ENCODE measurements at places on chromosomes 6 and 20. TPM values are rescaled to one million over a fixed set of nuclear protein-coding genes. Genes with fewer than 3 reads are reported as not detected.

Gene RTF2
- 112 TPM for total RNA-seq

GRCh38 chr6:100554228-100554627 lies 89.5 kb upstream of the SIM1 start:
- no peak overlapping the region for H3K4me3 ChIP-seq
- H3K36me3 ChIP-seq = peaks cover 6% of the 10 kb centered on the region
- DNase-seq = no peak
- no peaks in the 10 kb centered on the region for H3K27me3 ChIP-seq
- no peak overlapping the region for H3K27ac ChIP-seq
- no peaks in the 10 kb centered on the region for H3K4me1 ChIP-seq

DNA sequence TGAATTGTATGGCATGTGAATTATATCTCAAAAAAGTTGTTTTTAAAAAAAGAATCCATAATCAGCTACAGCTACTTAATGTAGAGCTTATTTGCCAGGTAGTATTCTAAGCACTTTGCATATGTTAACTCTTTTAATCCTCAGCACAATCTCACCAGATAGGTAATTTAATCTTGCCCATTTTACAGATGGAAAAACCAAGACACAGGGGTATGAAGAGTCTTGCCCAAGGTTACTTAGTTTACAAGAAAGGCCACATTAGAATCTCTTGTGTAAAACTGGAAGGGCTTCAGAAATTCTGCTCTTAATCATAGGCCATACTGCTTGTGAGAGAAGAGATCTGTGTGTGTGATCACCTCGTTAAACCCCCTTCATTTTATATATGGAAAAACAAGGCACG lies 13.4 kb upstream of the RNF182 start:
- H3K4me3 ChIP-seq = no peak overlapping the region
- no peaks in the 10 kb centered on the region for H3K4me1 ChIP-seq

- no peak for DNase-seq
- H3K36me3 ChIP-seq = no peaks in the 10 kb centered on the region
- H3K27ac ChIP-seq = no peak overlapping the region
Measured at GRCh38 chr6:8383584-8383983, 51.8 kb downstream of the SLC35B3 start.

DNA sequence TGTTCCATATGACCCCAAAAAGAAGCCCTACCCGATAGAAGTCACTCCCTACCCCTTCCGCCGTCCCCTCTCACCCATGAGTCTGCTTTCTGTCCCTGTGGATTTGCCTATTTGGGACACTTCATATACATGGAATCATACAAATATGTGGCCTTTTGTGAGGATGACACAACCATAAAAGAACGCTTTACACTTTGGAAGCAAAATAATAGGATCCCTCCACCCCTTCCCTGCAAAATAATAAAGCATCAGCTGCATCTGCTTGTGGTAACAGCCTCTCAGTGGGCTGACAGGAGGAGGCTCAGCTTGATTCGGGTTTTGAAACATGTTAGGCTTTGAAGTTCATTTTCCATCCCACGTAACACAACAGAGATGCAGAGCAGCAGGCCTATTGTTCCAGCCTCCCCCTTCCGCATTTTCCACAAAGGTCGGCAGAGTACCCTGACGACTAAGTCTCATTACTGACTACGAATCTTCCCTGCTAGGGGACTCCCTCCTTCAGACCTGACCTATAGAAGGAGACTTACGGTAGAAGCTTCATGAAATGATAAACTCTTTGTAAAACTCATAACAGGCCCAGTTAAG lies 99.1 kb downstream of the ALDH8A1 start:
- H3K27me3 ChIP-seq = peaks cover 21% of the 10 kb centered on the region
- no peaks in the 10 kb centered on the region for H3K4me1 ChIP-seq
- no peak overlapping the region for H3K4me3 ChIP-seq

DNA sequence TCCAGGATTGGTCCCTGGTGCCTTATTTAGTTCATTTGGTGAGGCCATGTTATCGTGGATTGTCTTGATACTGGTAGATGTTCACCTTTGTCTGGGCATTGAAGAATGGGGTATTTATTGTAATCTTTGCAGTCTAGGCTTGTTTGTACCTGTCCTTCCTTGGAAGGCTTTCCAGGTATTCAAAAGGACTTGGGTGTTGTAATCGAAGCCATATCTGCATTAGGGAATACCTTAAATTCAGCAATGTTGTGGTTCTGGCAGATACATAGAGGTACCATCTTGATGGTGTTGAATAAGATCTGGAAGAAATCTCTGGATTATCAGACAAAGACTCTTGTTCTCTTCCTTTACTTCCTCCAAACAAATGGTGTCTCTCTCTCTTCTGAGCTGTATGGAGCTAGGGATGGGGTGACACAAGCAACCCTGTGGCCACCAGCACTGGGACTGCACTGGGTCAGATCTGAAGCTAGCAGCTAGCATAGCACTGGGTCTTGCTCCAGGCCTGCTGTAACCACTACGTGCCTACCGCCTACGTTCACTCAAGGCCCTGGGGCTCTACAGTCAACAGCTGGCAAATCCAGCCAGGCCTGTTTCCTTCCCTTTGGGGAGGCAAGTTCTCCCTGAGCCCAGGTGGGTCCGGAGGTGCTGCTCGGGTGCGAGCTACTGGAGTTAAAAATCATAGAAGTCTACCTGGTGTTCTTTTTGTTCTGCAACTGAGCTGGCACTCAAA lies 261.1 kb upstream of the CITED2 start:
- H3K4me3 ChIP-seq = no peak overlapping the region
- DNase-seq = no peak
- H3K27ac ChIP-seq = no peak overlapping the region
- no peaks in the 10 kb centered on the region for H3K36me3 ChIP-seq
- H3K4me1 ChIP-seq = peaks cover 8% of the 10 kb centered on the region
- H3K27me3 ChIP-seq = no peaks in the 10 kb centered on the region

DNA sequence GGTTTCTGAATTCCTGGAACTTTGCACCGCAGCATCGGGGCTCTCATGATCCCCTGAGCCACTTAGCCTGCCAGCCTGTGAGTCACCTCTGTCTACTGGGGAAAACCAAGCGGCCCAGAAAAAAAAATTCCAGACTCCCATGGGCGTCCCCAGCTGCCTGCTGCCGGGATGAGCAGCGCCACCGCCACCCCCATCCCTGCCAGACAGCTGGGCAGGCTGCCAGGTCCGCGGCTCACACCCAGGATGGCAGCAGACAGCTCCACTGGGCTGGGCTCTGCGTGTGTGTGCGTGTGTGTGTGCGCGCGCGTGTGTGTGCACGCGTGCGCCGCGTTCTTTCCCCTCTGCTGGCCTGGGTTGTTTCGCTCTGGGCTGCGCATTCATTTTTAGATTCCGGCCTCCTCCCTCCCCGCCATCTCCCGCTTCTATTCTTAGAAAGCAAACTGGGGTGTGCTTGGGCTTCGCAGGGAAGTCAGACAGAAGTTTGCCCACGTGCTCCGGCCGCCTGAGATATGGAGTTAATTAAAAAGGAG lies 38.9 kb upstream of the PMEPA1 start:
- peaks cover 13% of the 10 kb centered on the region for H3K4me1 ChIP-seq
- no peak overlapping the region for H3K27ac ChIP-seq
- DNase-seq = peak; percentile 60
- H3K4me3 ChIP-seq = peak overlapping the region; percentile 24
- H3K36me3 ChIP-seq = no peaks in the 10 kb centered on the region
- peaks cover 41% of the 10 kb centered on the region for H3K27me3 ChIP-seq

DNA sequence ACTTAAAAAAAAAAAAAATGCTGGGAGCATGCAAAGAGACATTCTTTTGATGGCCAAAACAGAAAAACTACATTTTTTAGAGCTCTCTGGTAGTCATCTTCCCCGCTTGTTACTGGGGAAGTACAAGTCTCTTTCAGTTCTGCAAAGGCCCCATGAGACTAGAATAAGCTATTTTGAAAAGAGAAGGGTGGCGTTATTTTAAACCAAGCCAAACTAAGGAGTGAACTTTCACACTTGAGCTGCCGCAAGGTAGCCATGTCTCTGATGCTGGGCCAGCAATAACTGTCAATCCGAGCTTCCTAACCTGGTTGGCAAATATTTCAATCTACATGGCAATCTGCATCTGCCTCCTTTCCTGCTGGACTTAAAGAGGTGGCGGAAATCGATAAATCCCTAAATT lies 96.7 kb downstream of the L3MBTL3 start:
- peaks cover 37% of the 10 kb centered on the region for H3K36me3 ChIP-seq
- no peak overlapping the region for H3K27ac ChIP-seq
- H3K4me3 ChIP-seq = no peak overlapping the region
- peaks cover 2% of the 10 kb centered on the region for H3K4me1 ChIP-seq

DNA sequence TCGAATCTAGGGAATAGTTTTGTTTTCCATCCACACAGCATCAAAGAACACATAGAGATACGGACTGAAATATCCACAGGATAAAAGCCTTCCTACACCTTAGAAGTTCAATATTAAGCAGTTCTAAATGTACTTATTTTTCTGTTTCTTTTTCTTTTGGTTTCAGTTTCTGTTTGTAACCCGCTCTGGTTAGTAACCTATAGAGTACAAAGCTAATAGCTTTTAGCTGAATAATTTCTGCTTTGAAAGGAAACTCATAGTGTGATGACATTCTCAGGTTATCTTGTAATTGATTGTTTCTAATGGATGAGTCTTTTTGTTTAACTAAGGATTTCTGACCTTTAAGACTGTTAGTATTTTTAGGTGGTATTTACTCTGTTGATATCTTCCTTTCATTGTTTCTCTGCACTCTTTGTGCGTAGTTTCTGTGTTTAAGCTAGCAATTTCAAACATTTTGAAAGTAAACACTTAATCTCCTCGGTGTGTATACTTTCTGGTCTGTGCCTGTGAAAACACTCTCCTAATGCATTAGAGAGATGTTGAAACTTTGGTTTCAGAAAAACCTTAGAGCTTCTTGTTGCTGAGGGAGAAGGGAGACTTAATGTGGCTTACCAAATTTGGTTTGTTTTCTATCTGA lies 385.5 kb downstream of the HDGFL1 start:
- no peaks in the 10 kb centered on the region for H3K36me3 ChIP-seq
- H3K27me3 ChIP-seq = no peaks in the 10 kb centered on the region
- peaks cover 20% of the 10 kb centered on the region for H3K4me1 ChIP-seq
- peak overlapping the region; percentile 66 for H3K4me3 ChIP-seq
- no peak for DNase-seq

GRCh38 chr20:3209257-3209945 lies at the start of gene ITPA:
Gene ITPA (plus strand): TSS chr20:3209498. CDS start chr20:3209552, 54 bp downstream.
- peak within 1 kb of the TSS; percentile 90 for H3K27ac ChIP-seq
- H3K27me3 ChIP-seq = no peaks in the 10 kb centered on the region
- peak; percentile 79 for DNase-seq
- peaks cover 8% of the 10 kb centered on the region for H3K36me3 ChIP-seq
- H3K4me1 ChIP-seq = peaks cover 21% of the 10 kb centered on the region

Gene TMC2
- not detected for total RNA-seq

- no peaks in the 10 kb centered on the region for H3K36me3 ChIP-seq
- H3K27me3 ChIP-seq = peaks cover 16% of the 10 kb centered on the region
- H3K4me1 ChIP-seq = no peaks in the 10 kb centered on the region
- H3K27ac ChIP-seq = no peak overlapping the region
- no peak for DNase-seq
Measured at GRCh38 chr6:109417646-109418045, 22.8 kb downstream of the PPIL6 start.

Gene GSTA2
- not detected for total RNA-seq

DNA sequence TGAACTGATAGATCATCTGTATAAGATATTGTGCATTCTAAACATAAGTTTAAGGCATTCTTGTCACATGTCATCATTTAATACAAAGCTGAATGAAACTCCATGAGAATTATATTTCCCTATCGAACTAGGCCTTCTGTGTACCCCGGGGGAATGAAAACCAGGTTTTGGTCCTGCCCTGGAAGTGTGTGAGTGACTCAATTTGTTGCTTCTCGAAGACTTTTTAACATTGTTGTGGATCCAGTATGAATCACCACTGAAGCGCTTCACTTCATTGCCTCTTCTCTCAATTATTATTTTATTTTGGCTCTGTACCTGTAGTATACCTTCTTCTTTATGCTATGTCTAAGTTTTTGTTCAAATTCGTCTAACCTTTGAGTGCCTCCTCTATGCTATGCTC lies 150.8 kb downstream of the GRIK2 start:
- no peak overlapping the region for H3K27ac ChIP-seq
- no peaks in the 10 kb centered on the region for H3K36me3 ChIP-seq
- DNase-seq = no peak
- H3K4me3 ChIP-seq = no peak overlapping the region
- no peaks in the 10 kb centered on the region for H3K27me3 ChIP-seq
- no peaks in the 10 kb centered on the region for H3K4me1 ChIP-seq

DNA sequence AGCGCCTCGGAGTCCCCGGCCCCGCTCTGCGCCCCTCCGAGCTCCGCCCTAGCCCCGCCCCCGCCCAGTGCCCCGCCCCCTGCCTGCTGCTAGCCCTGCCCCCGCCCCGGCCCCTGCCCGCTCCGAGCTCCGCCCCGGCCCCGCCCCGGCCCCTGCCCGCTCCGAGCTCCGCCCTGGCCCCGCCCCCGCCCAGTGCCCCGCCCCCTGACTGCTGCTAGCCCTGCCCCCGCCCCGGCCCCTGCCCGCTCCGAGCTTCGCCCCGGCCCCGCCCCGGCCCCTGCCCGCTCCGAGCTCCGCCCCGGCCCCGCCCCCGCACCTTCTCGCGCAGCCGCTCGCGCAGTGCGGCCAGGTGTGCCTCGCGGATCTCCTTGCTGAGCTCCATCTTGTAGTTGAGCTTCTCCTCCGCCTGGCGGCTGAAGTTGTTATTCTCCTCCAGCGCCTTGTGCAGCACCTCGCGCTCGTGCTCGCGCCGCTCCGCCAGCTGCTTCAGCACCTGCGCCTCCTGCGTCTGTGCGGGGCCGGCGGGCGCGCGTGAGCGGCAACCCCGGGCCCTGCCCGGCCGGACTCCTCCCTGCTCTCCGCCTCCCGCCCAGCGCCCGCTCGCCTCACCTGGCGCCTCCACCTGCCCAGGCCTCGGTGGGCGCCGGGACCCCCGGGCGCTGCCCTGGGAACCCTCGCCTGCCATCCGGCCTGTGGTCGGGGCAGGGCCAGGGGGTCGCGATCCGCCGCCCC lies 11.3 kb downstream of the STMN3 start:
- H3K27me3 ChIP-seq = no peaks in the 10 kb centered on the region
- DNase-seq = peak; percentile 97
- H3K4me3 ChIP-seq = peak overlapping the region; percentile 64
- H3K27ac ChIP-seq = peak overlapping the region; percentile 80
- H3K36me3 ChIP-seq = no peaks in the 10 kb centered on the region

DNA sequence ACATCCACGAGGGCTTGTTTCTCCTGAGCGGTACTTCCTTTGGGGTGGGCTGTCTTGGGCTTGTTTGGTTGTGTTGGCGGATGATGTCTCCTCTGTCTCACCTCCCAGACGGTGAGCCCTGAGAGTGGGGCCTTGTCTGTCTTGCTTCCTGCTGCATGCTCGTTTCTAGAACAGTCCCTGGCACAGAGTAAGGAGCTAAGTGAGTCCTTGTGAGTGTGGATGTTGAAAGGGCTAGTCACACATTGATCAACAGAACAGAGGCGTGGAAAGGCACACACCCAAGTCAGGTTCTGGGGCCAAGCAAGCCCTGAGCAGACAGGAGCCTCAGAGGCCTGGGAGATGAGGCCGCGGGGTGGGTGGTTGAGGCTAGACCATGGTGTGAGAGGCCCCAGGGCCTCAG lies 111.0 kb downstream of the BMP7 start:
- no peaks in the 10 kb centered on the region for H3K36me3 ChIP-seq
- no peak for DNase-seq
- no peaks in the 10 kb centered on the region for H3K4me1 ChIP-seq
- H3K27ac ChIP-seq = no peak overlapping the region

GRCh38 chr6:99189823-99190721 lies 159.4 kb downstream of the FAXC start:
- H3K4me3 ChIP-seq = peak overlapping the region; percentile 7
- no peak overlapping the region for H3K27ac ChIP-seq
- DNase-seq = peak; percentile 46
- peaks cover 13% of the 10 kb centered on the region for H3K4me1 ChIP-seq
- no peaks in the 10 kb centered on the region for H3K36me3 ChIP-seq

All from activated CD8-positive, alpha-beta memory T cell treated with anti-CD3 and anti-CD28 coated beads, Interleukin-2, amount 10 ng/mL, durations not matched to agents 7 days and 5 days (primary cell).